ENCODE measurements at places on chromosomes 3 and 15.

DNA sequence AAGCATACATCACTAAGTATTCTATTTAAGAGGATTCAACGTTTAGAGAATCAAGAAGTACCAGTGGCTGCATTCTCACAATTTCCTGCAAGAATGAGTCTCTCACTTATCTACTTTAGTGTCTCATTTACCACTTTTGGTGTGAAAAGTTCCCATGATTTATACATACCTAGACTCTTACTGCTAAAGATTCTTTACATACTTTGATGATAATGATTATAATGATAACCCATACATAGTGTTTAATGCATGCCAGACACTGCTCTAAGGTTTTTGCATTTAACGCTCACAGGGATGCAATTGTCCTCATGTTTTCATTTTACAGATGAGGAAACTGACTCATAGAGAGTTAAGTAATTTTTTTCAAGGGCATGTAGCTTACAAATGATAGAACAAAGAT, 133.6 kb downstream of the TMEM108 start:
- no peak for DNase-seq

- DNase-seq = no peak
Observed at GRCh38 chr3:29169451-29169850, 111.4 kb upstream of the RBMS3 start.

DNA sequence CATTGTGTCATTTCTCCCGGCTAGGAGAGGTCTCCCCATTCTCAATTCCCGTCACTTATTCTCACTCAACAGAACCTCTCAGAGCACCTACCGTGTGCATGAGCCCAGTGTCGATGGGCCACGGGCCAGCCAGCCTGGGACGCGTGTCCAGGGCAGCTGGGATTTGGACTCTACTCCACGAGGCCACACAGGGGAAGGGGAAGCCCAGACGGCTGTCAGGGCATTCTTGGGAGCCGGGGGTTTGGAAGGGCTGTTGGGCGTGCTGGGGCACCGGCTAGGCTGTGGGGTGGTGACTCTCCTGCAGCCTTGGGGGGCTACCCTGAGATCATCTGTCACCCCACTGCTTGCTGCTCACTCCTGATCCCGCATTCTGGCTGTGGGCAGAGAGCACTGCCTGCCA, 41.7 kb upstream of the PCSK6 start:
- no peak for DNase-seq

DNA sequence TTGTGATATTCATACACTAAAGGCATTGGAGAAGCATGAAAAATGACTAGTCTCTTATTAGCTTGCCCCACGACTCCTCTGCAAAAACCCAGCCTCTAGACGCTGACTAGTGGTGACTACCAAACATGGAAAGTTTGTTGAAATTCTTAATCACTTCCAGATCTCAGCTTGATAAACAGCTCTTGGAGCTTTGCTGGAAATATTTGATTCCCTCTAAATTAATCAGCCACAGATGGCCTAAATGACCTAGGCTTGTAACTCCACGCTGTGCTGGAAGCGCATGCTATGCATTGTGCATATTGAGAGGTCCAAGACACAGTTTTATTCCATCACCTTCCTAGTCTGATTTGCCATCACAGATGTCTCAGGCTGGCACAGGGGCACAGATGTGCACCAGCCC, 244.7 kb upstream of the ST8SIA2 start:
- no peak for DNase-seq

DNA sequence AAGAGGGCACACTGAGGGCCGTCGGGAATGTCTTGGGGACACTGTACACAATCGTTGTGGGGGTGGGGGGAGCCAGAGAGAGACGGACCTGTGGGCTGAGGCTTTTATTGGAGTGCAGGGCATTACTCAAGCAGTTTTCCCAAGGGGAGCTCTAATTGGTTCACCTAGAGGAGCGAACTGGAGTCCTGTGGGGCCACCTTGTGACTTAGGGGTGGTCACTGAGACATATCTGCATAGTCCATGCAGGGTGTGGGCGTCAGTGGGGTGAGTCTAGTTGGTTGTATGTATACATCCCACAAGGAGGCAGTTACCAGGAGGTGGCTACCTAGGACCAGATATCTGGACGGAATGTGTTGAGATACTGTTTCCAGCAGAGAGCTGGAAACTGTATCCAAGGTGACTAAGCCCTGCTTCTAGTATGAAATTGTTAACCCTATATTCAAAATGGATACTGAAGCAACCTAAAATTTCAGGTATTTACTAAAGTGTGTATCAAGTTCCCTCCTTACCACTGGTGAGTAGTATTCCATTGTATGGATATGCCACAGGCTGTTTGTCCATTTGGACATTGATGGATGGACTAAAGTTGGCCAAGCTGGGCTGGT, 2.6 kb upstream of the PIGZ start:
- no peak for DNase-seq

All from stimulated activated CD4-positive, alpha-beta T cell treated with anti-CD3 and anti-CD28 coated beads, Interleukin-15, amount 100 ng/mL, for 48 hours (primary cell).